AML-193 (cell line): ENCODE measurements at places on chromosomes 5 and 9.

GRCh38 chr9:96854651-96855273, 448 bp upstream of the ZNF782 start:
- no peak for DNase-seq

- DNase-seq = no peak
Observed at GRCh38 chr5:103360475-103360874, 101.9 kb downstream of the MACIR start.

DNA sequence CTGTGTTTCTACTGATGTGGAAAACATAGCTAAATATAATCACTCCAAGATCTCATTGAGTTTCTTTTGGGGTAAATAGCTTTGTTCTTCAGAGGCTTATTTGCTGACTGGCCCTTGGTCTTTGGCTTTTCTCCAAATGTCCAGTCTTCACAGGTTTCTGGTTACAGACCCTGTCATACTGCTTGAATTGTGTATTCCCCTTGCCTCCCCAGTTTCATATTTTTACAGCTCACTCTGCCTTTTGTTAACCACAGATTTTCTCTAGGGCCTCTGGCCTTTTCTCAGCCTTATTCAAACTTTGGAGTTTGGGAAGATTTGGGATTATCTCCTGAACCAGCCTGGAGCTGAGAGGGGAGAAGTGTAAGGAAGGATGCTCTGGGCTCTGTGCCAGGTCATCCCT, 23.9 kb downstream of the ISOC1 start:
- no peak for DNase-seq

- DNase-seq = no peak
Observed at GRCh38 chr9:125296843-125297372, 35.3 kb downstream of the GAPVD1 start.

DNA sequence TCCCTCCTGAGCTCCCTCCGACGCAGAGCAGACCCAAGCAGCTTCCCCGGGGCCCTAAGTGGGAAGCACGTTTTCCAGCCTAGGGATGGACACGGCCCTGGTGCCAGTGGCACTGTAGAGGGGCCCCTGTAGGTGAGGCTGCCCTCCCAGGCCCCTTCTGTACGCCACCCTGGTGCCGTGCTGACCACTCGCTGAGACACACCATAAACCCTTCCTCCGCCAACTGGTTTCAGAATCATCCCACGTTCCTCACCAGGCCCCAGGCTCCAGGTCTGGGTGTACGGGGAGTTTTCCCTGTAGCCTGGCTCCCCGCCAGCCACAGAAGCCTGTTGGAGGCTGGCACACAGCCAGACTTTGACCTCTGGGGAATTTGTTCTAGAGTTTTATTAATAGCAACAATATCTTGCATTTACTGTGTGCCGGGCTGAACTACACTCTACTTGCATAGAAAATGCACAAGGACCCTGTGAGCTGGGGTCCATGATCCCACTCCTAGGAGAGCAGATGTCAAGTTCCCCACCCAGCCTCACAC, 18.2 kb upstream of the WDR38 start:
- DNase-seq = no peak

GRCh38 chr5:181060231-181060590, 20.1 kb downstream of the BTNL9 start:
- no peak for DNase-seq

DNA sequence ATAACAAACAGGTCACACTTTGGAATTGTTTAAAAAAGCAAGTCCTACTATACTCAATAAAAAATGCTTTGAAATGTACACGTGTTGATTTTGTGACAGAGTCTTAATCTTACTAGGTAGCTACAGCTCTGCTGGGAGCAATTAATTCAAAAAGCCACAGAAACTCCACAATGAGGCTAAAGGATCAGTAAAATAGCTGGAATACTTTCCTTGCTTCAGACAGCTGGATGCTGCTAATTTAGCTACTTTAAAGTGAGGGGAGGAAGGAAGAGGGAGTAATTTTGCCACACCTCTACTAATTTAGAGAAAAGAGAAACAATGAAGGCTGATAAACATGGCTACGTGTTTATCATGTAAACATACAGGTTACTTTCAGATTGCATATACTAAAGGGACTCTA, 927.6 kb upstream of the DMAC1 start:
- DNase-seq = no peak

DNA sequence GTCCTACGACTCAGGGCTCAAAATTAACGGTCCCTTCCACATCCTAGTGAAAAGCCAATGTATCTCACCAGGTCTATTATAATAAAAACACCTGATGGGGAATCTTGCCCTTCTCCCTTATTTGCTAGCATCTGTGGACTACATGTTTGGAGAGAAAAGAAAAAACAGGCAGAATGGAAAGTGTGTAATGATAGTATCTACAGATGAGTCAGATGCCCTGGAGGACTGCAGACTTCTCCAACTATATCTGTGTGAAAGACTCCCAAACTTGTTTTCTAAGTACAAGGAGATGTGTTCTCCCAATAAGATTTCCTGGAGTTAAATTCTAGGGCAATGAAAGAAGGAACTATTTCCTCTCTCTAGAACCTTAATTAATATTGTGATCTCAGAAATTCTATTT, 66.0 kb downstream of the FOXB2 start:
- no peak for DNase-seq

DNA sequence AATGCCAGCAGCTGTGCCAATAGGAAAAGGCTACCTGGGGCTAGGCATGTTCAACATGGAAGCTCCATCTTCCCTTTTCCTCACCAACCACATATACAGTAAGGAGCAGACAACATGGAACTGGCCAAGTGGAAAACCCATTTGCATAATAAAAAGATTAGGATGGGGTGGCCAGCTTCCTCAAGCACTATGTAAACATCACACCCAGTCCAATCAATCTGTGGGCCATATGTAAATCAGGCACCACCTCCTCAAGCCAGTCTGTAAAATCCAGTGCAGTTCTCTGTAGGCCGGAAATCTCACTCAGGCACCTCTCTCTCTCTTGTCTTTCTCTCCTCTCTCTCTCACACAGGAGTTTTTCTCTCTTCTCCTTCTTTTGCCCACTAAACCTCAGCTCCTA, 360.2 kb upstream of the GRIA1 start:
- no peak for DNase-seq

DNA sequence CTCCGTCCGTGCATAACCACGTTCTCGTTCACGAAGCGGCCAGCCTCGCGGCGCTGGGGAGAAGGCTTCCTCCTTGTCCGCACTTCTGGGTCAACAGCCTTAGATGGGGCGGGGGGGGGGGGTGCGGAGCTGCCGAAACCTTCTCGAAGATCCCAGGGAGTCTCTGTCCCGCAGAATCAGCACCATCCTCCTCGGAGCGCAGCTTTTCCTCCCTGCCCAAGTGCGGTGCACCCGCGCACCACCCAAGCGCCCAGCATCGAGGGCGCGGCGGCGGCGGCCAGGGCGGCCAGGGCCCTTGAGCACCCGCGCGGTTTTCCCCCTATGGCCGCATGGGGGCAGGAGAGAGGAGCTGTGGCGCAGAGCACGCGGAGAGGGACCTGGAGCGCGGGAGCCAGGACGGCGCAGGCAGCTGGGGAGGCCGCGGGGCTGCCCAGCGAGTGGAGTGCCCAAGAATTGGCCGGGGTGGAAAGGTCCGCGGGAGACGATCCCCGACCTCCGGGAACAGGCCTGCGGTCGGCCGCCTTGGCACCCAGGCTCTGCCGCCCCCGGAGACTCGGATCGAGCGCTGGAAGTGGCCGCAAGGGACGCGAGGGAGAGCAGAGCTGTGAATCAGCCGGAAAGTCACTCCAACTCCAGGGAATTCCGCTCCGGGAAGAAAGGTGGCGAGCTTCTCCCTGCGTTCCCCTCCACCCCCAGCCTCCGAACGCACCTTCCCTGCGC, 43.1 kb downstream of the TMEM174 start:
- DNase-seq = no peak

DNA sequence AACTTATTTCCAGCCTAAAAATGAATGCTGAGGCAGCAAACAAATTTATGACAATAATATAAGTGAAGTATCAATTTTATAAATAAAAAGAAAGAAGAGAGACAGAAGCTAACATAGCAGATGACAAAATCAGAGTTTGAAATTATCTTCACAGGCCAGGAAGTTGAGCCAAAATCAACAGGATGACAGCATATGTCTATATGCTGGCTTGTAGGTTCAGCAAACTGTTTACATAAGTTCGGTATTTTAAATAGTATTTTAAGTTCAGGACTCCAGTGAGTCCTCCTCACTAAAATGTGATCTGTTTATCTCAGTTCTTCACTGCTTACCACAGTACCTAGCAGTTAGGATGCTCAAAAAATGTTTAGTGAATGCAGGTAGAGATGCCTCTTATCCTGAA, 359.6 kb upstream of the SMC2 start:
- no peak for DNase-seq

DNA sequence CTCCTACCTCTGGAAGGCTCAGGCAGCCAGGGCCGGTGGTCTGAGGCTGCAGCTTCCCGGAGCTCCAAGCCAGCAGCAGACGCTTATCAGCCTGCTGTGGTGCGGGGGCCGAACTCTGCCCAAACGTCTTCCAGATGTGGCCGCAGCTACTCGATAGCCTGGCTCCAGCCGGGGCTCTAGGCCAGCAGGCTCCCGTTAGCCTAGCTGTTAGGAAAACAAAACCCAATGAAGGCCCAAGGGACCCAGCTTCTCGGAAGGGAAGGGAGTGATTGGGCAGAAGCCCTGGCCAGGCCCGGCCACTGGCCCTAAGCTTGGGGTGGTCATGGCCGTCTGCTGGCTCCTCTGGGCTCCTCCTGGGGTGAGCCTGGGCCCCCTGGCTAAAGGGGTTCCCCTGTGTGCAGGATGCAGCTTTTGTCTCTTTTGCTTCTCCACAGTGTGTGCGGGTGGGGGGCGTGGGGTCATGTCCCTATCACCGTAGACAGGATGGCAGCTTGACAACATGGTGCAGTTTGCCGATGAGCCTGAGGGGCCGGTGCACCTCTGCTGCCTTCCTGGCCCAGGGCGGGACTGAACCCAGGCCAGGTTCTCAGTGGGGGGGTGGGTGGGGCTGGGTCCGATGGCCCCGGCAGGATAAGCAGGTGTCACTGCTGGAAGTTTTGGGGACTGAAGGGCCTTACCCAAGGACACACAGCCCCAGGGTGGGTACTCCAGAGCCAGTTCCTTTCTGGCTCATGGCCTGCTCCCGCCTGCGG, 18.7 kb downstream of the MYMK start:
- DNase-seq = no peak

GRCh38 chr9:98829766-98830165, 22.3 kb downstream of the GALNT12 start:
- no peak for DNase-seq

GRCh38 chr5:58447226-58447625, 12.7 kb downstream of the PLK2 start:
- DNase-seq = no peak

- no peak for DNase-seq
Observed at GRCh38 chr5:98714710-98715288, 58.7 kb upstream of the RGMB start.
